ENCODE measurements at places on chromosomes 3 and 15.

GRCh38 chr15:52609593-52609992, 40.8 kb upstream of the ARPP19 start:
- DNase-seq = no peak

- no peak for DNase-seq
These were observed 59.7 kb downstream of the ATP8B4 start for GRCh38 chr15:50059203-50059772.

- no peak for DNase-seq
These were observed 216.1 kb downstream of the OPA1 start for GRCh38 chr3:193809106-193809505.

GRCh38 chr15:76197703-76198455, 113.4 kb downstream of the ETFA start:
- no peak for DNase-seq

GRCh38 chr3:191721990-191722389, 261.0 kb downstream of the PYDC2 start:
- no peak for DNase-seq

- DNase-seq = no peak
These were observed 469.3 kb downstream of the FHIT start for GRCh38 chr3:60781935-60782334.

Measured in GM19239 (cell line).